ENCODE measurements at places on chromosomes 6 and 20. TPM values are rescaled to one million over a fixed set of nuclear protein-coding genes. Genes with fewer than 3 reads are reported as not detected.

DNA sequence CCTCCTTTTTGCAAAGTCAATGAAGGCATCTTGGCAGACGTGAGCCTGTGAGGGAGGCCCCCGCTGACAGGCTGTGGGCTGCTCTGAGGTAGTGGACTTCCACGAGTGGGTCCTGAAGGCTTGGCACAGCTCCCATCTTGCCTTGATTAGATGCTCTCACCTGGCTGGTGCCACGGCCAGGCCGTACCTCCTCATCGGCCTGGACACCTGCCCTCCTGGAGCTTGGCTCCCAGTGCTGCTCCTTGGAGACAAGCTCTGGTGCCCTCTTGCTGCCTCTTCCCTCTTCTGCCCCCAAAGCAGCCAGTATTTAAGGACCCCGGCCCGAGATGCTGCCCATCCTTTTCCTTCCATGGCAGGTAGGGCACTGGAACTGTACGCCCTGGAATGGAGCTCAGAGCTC lies 93.5 kb downstream of the ERMARD start:
- DNase-seq, result no peak

DNA sequence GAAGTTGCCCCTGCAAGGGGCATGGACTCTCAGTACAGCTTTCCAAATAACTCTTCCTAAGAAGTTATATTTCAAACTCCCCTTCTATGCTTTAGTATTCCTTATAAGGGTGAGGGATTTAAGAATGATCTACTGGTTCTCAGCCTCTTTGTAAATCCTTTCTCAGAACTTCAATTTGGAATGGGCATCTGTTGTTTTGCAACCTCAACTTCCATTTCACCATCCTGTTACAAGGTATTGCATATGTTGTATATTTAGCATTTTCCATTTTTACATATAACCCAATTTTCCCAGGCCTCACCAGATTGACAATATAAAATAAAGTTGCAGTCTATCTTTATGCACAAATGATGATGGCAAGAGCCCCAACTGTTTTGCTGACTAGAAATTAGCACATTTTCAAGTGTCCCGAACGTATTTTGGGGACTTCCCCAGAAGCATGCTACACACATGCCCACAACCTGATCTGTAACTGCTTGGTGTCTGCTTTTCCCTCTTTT lies 154.9 kb upstream of the CARMIL1 start:
- no peak for DNase-seq

The SLC17A5 gene
- 21.4 TPM for total RNA-seq

The PGC gene
- total RNA-seq, result not detected

The TTK gene
- 2.2 TPM for total RNA-seq

The GABRR2 gene
- total RNA-seq, result 0.40 TPM
